ENCODE measurements at places on chromosomes 11 and 22.

DNA sequence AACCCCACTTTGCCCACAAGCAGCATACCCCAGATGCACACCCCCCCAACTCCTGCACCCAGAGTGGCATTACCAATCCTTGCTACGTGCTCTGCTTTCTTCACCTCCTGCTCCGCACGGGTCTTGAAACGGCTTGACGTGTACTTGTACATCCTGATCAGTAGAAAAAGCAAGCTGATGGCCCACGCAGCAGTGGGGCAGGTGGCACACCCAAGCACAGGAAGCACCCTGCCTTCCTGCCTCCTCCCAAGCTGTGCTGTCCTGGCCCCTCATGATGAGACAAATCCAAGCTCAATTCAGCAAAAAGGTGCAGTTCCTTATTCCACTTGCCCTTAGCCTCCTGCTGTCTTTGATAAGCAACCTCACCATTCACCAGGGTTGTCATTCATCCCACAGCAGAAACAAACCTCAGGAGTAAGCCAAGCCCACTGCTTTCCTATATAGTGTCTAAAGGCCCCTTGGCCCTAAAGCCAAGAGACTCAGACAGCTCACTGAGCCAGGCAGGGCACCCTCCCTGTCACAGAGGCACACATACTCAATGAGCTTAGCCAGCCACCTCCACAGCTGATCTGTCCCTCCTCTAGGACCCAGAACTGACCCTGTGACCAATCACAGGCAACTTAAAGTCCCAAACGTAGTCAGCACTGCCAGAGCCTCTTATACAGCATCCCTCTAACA is 27.8 kb downstream of the MORC2 start:
- peak; percentile 39 for DNase-seq

DNA sequence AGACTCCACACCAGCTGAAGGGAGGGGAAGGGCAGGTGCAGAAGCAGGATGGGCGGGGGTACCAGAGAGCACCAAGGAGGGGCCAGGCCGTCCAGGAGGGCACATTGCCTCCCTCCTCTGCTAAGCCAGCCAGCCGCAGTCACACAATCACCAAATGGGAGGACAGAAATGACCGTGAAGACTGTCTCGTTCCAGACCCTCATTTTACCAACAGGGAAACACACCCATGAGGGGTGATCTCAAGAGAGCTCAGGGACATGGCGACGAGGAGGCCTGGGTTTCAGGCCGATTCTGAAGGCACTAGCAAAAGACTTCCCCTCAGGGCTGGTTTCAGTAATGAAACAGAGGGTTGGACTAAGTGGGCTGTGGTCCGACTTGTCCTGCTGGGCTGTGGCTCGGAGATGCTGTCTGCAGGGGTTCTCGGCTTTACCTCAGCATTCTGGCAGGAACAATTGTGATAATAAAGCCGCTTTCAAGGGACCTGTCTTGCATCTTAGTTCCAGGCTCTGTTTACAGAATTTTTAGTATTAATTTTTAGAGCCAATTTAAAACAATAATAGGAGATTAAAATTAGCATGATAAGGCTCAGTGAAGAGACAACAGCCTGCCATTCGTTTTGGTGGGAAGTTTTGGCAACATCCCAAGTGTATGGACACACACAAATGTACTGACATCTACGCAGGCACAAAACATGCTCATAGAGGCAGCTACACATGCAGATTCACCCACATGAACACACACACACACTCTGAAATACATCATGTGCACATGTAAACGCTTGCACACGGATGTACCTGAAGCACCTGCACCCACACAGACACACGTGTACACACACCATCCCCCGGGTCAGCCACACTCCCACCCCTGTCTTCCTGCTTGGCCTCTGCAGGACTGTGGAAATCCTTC is 2.0 kb upstream of the B3GAT1 start:
- no peak for DNase-seq

DNA sequence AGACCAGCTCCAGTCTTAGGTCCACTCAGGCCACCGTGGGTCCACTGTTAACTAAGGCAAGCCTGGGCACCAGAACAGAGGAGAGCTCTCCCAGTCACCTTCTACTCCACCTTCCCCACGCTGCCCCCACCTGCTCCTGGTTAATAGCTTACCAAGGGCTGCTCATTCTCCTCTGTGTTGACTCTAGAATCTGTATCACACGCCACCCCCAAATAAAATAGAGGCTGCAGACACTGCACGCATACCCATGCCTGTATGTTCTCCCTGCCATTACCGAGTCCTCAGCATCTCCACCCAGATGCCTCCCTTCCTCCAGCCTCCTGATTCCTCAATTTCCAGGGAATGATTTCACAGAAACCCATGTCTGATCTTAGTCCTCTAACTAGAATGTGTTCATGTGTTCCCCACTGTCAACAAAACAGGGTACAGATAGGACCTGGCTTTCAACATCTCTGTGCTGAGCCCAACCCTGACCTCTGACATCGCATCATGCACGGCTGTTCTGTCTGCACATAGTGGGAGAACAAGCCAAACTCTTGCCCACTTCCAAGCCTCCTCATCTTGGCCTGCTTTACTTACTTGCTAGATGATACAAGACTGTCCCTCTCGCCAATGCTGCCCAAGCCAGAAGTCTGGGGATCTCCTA is 49.8 kb downstream of the SMCO4 start:
- no peak for DNase-seq

DNA sequence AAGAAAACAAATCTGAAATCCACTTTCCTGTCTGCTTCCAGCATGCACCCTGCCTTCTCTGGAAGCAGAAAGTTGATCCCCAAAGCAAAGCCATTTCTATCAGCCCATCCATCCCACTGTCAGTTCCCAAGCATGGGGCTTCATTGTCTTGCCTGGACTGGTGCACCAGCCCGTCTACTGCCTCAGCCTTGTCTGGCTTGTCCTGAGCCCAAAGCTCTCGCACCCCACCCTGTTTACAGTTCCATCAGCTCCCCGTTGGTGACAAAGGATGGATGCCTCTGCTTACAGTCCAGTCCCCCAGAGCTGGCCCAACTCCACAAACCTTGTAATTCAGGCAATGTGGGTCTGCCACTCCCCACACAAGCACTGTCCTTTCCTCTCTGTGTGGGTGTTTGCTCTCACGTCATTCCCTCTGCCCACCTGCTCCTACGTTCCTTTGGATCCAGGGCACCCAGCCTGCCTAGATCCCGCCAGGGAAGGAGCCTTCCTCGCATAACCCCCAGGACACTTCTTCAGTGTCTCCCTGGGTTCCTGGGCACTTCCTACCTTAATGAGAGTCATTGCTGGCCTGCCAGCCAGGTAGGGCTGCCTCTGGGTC is 38.8 kb downstream of the FBLN1 start:
- no peak for DNase-seq

DNA sequence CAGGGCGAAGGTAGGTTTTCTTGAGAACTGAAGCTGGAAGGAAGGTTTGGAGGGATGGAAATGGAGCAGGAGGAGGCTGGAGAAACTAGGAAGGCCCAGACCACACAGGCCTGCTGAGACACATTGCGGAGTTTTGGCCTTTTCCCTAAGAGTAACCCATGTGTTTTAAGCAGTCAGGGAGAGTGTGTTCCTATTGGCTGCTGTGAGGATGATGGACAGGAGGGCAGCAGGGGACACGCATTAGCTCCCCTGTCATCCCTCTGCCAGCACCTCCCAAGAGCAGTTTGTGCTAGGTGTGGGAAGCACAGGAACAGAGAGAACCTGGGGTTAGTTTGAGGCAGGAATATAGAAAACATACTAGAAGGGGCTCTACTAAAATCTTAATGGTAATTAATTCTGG is 842.1 kb downstream of the TBC1D22A start:
- DNase-seq: no peak

DNA sequence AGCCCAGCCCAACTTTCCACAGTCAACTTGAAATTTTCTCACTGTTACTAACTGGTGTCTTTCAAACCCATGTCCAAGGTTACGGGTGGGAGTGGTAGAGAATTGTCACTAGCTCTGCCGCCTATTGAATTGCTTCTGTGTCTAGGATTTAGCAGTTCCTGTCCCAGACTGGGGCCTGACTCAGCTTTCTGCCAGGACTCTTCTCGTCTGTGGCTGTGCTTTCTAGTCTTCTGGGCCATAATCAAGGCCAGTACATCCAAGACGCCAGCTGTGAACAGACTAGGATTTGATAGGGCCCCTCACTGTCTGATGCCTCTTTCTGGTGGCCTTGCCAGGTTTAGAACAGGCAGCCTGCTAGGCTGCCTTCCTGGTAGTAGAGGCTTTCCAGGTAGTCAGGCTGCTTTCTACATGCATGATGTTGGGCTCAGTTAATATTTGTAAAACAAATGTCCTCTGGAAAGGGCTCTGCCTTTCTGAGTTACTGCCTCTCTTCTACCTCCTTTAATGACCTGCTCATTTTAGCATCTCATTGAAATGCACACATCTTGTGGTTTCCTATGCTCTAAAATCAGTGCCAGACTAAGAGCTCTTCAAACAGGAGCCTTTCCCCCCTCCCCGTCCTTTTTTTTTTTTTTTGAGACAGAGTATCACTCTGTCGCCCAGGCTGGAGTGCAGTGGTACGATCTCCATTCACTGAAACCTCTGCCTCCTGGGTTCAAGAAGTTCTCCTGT is 13.1 kb upstream of the HIKESHI start:
- no peak for DNase-seq

GRCh38 chr11:127242676-127243075 is 242.1 kb upstream of the KIRREL3 start:
- DNase-seq: no peak

GRCh38 chr11:113569391-113569790 is 94.2 kb upstream of the DRD2 start:
- DNase-seq: no peak

GRCh38 chr11:73889019-73889418 is 12.2 kb downstream of the PAAF1 start:
- DNase-seq: no peak

DNA sequence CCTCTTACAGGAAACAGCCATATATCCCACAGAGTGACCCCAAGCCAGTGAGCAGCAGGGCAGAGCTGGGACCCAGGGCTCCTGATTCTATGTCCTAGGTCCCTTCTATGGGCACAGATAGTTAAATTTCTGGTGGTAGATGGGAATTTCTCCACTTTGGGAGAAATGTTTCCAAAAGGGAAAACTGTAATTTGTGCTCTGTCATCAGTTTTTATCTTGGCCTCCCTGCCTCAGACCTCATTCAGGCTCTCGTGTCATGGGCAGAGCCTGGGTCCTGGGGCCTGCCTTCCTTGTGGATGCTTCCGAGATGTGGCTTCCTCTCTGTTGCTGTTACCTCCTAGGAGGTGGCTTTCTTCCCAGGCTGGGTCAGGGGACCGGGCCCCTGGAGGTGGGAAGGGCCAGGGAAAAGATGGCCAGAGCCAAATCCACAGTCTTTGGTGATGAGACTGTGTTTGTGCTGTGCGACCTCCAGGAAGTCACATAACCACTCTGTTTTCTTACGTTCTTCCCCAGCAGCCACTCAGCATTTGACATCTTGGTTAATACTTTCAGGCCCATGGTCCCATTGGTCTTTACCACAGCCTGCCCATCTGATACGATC is 8.6 kb downstream of the LRRC32 start:
- DNase-seq: no peak

- DNase-seq: no peak
Observed at GRCh38 chr11:133029107-133029506, 503.2 kb downstream of the OPCML start.

DNA sequence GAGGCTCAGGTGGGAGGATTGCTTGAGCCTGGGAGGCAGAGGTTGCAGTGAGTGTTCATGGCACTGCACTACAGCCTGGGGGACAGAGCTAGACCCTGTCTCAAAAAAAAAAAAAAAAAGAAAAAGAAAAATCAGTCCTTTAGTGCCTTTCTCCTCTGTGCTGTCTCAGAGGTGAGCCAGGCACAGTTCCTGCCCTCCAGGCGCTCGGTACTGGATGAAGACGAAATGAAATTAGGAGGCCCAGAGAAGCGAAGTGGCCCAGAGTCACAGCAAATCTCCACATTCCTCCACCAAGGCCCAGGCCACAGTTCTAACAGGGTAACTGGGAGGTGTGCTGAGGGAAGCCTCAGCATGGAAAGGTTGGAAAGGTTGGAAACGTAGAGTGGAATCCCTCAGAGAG is 4.9 kb downstream of the PLEKHB1 start:
- no peak for DNase-seq

- peak; percentile 62 for DNase-seq
Observed at GRCh38 chr22:41524809-41525449, 19.3 kb downstream of the POLR3H start.

- no peak for DNase-seq
Observed at GRCh38 chr11:118659953-118660680, 19.3 kb downstream of the TREH start.

- DNase-seq: no peak
Observed at GRCh38 chr11:99952816-99953215, 734.3 kb upstream of the ARHGAP42 start.

DNA sequence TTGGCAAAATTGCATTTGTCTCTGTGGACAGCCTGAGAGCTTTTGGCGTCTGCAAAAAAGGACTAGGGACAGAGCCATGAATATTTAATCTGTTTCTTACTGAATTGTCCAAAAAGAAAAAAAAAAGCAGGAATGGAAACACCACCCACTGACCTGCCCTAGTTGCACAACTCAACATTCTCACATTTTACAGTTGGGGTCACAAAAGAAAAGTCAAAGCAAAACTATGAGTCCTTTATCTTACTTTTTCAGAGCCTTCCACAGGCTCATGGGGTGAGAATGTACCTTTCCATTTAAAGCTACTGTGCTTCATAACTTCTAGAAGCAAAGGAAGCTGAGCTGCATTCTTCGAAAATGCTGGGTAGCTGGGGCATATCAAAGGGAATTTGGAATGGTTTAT is 225.7 kb downstream of the FAM76B start:
- DNase-seq: no peak

GRCh38 chr11:100716838-100717237 is 29.8 kb downstream of the ARHGAP42 start:
- no peak for DNase-seq

GRCh38 chr11:114078423-114078822 is 18.9 kb downstream of the ZBTB16 start:
- DNase-seq: no peak

- DNase-seq: no peak
Observed at GRCh38 chr11:92558323-92558722, 333.7 kb downstream of the FAT3 start.

GRCh38 chr11:60955571-60955970 is 3.6 kb upstream of the SLC15A3 start:
- DNase-seq: no peak

DNA sequence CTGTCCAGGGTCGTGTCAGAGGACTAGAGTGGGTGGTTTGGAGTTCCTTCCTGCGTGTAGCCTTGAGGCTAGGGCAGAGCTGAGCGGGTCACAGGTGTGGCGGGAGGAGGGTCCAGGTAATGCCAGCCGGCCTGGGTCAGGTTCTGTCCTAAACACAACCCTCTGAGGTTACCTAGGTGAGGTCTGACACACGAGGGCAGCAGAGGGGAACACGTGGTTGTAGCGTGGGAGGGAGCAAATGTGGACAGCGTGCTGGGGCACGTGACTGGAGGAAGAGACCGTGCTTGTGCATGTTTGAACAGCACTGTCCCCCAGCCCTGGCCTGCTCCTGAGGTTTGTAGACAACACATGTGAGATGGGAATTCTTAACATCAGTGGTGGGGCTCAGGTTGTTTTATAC is 13.1 kb downstream of the MOV10L1 start:
- DNase-seq: no peak

DNA sequence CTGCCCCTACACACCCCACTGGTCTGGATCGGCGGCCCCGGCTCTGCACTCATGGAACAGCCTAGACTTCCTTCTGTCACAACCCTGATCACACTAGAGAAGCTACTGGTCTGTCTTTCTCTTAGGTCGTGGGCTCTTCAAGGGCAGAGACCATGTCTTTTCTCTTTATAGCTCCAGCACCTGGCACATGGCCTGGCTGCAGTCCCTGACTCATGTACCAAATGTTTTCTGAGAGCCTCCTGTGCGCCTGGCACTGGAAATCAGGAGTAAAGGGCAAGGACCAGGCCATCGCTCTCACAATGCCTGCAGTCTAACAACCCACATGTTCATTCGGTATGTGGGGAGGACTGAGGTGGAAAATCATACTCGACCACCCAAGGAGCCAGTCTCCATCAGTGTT is 7.5 kb downstream of the ASCC2 start:
- no peak for DNase-seq

All from stimulated activated CD4-positive, alpha-beta T cell treated with anti-CD3 and anti-CD28 coated beads, Interleukin-12 subunit alpha, Interleukin-12 subunit beta, amount 100 ng/mL, for 4 hours (primary cell).